ENCODE measurements at places on chromosomes 2 and 18.

- DNase-seq = peak; percentile 0
Measured at GRCh38 chr2:81324046-81324445, 1019.5 kb upstream of the LRRTM1 start.

- DNase-seq = no peak
Measured at GRCh38 chr2:224426656-224427055, 24.7 kb upstream of the FAM124B start.

GRCh38 chr2:145598434-145598833 lies 1078.5 kb upstream of the ZEB2 start:
- no peak for DNase-seq

DNA sequence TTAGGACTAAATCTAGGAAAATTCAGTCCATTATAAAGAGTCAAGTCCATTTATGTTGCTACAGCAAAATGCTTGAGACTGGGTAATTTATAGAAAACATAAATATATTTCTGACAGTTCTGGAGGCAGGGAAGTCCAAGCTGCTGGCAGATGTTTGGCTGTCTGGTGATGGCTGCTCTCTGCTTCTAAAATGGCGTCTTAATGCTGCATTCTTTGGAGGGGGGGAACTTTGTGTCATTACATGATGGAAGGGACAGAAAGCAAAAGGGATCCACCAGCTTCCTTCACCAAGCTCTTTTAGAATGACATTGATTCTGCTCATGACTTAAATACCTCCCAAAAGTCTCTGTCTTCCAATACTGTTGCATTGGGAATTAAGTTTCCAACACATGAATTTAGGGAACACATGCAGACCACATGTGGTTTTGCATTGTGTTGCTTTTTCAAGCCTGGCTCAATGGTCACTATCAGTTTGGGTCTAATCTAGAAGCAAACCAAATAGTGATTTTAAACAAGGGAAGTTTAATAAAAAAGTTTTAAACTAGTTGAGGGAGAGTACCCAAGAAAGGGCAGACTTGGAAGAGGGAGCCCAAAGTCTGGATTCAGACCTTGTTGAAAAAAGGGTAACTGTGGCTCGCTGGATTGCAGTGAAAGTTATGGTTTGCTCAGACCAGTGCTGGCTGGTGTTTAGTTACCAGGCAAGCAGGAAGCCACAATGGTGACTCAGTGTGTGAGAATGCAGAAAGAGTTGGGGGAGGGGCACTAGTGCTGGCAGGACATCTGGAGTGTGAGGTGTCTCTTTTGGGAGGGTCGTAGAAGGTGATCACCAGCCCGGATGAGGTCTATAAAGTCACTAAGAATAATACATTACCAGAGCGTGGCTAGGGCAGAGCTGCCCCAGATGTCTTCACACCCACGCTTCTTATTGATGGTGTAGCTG lies 30.8 kb downstream of the C18orf54 start:
- DNase-seq = peak; percentile 40

- DNase-seq = no peak
Measured at GRCh38 chr2:88746929-88747490, 55.5 kb downstream of the RPIA start.

DNA sequence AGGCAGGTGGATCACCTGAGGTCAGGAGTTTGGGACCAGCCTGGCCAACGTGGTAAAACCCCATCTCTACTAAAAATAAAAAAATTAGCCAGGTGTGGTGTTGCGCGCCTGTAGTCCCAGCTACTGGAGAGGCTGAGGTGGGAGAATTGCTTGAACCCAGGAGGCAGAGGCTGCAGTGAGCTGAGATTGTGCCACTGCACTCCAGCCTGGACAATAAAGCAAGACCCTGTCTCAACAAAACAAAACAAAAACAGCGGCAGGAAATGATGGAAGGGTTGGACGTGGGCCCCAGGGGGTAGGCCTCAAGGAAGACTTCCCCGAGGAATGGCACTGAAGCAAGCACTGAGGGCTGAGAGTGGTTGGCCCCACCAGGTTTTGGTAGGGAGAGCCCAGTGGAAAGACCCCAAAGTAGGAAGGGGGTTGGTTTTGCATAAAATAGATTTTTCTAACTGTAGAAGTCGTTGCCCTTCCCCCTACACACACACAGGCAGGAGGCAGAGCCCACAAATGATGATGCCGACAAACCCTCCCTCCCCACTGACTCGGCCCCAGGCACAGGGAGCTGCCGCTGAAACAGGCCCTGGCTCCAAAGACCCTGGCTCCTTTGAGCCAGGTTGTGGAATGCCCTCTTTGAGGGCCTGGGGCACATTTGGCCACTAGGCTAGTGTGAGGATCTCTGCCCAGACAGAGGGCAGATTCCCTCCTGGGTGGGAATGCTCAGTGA lies 104.8 kb downstream of the CABLES1 start:
- DNase-seq = no peak

- DNase-seq = no peak
Measured at GRCh38 chr18:61201511-61201910, 131.7 kb upstream of the CDH20 start.

DNA sequence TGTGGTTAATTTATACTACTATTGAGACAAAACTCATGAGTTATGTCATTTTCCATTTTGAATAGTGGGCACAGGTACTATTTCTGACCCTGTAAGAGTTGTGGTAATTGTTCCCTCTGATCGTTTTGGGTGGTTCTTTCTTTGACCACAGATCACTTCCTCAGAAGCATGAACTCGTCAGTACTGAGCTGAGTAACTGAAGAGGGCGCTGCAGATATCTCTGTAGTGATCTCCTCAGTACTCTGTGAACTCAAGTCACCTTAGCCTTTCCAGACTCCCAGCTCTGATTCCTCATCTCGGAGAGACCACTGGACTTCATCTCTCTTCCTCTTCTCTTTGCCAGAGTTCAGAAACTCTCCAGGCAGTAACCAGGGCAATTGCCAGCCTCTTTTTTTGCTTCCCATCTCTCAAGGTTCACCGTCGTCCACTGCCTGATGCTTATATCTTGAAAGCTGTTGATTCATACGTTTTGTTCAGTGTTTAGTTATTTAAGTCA lies 9.4 kb upstream of the IL1RL1 start:
- DNase-seq = peak; percentile 66

DNA sequence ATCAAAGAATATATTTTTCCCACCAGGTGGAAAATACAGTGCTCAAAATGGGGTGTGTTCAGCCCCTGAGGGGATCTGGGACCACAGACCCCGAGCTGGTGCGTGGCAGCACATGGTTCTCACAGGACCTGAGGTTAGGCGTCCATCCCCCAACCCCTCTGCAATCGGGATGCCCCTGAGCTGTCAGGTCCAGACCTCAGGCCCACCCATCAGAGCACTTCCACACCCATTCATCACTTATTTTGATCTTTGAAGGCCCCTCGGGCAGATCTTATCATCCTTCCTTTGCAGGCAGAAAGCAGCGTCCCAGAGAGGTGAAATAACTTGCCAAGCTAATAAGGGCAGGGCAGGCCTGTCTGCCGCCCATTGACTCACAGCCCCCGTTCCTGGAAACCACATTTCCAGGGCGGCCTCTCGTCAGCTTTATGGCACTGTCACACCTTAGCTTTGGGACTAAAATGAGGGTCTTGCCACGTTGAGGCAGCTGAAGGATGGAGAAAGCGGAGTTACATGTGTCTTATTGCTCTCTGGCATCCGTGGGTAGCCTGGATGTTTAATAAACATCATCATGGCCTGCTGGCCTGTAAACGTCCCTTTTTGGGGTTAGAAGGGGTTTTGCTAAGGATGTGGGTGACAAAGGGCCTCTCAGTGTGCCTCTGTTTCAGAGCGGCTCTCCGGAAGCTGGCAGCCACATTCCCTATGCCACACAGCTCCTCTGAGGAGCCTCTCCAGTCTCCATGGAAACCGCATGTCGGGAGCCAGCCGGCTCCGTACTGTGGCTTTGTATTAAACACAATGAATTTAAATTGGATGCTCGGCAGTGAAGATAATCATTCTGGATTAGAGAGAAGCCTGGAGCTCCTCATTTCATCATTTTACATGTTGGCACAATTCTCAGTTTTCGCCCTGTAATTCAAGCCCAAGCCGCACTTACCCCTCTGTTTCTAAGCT lies 58.3 kb upstream of the MAPRE3 start:
- DNase-seq = no peak

DNA sequence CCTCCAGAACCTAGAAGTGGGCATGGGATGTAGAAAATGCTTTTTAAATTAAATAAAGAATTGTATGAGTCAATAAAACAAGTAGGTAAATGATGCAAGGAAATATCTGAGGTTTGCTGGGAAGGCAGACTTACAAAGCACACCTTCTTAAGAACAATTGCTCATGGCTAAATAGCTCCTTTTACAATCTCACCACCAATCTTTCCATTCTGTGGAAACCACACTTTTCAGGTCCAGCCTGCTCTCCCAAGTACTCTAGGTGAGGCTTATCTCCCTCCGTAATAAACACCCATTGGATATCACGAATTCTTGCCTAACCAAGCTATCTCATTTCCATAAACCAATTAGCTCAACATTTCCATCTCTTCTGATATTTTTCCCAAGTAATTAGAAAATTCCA lies 91.5 kb upstream of the SLC8A1 start:
- no peak for DNase-seq

GRCh38 chr2:128024816-128025215 lies 3.0 kb downstream of the SAP130 start:
- DNase-seq = peak; percentile 33

DNA sequence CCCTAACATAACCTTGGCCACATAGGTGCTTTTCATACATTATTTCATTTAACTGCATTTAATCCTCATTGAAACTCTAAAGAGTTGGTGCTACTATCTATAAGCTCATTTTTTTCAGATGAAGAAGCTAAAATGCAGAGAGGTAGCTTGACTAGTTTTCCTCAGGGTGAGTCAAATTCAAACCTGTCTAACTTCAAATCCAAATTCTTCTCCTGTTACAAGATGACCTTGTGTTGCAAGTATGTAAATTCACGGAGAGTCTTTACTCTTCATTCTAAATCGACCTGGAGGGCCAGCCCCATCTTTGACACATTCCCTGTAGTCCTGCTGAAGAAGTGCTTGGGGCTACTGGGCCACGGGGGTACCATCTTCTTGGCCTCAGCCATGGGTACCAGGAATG lies 8.2 kb upstream of the SETBP1 start:
- DNase-seq = no peak

GRCh38 chr2:31008561-31009114 lies 129.6 kb downstream of the GALNT14 start:
- DNase-seq = no peak

- DNase-seq = no peak
Measured at GRCh38 chr2:205586626-205587025, 95.7 kb upstream of the NRP2 start.

DNA sequence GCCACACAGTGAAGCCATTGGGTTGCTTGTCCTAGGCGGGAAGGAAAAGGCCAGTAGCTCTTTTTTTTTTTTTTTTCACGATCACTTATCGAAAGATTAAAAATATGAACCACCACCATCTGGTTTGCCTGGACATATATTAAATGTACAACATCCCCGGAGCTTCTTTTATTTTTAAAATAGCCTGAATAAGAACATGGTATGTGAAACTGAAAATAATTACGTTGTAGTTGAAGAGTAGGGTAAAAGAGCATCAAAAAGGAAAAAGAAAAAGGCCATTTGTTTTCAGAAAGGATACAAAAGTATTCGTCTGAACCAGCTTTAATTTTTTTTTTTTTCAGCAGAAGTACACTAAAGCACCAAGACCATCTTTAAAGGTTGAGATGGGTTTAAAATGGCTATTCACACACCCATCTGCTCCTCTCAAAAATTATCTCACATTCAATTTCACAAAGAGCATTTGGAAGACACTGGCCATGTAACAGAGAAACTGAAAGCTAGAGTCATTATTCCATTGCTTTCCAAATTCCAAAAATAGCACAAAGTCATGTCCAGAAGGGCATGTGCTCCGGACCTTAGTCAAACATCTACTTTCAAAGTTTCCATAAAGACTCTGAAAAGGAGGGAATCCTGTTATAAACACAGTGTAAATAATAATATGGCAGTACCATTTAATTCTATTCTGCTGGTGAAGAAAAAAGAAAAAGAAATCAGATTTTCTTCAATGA lies 82.9 kb downstream of the SCN3A start:
- no peak for DNase-seq

- DNase-seq = no peak
Measured at GRCh38 chr2:84487298-84487996, 28.4 kb upstream of the SUCLG1 start.

DNA sequence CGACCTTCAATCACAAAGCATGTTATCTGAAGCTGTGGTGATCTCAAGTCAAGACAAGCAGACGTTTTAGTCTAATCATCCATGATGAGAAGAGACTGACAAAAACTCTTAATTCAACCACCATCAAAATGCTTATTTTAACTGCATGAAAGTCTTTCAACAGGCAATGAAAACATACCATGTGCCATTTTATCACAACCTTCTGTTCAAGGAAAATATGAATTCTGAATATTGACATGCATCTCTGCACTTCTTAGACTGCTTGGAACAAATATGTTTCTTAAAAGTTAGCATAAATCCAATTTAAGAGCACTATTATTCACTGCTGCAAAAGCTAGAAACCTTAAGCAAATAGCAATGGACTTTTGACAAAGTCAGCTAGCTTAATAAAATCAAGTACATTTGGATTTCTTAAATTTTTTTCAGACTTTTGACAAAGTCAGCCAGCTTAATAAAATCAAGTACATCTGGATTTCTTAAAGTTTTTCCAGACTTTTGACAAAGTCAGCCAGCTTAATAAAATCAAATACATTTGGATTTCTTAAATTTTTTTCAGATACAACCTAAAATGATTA lies 70.9 kb downstream of the OLA1 start:
- DNase-seq = no peak

GRCh38 chr2:134224005-134224404 lies 29.9 kb upstream of the MGAT5 start:
- DNase-seq = no peak

DNA sequence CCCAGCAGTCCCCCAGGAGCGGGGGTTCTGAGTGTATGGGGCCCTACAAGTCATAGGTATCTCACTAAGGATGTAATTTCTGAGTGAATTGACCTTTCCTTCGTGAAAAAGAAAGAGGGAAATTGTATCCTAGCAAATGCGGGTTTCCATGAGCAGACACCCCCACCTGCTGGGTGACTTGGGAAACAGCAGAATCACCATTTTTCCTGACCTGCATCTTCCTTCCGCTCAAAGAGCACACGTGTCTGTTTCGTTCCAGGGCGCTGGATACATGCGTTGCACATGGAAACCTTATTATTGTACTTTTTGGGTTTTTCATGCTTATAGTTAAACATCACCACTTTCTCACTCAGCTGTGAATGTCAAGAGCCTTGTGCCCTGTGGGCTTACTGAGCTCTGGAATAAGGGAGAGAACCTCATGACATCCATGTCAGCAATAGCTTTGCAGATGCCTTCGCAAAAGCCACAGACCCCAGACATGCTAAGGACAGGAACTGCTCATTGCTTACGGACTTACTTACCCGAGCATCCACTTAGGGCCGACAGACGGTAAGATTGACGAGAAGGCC lies 132.8 kb downstream of the TPO start:
- peak; percentile 33 for DNase-seq

DNA sequence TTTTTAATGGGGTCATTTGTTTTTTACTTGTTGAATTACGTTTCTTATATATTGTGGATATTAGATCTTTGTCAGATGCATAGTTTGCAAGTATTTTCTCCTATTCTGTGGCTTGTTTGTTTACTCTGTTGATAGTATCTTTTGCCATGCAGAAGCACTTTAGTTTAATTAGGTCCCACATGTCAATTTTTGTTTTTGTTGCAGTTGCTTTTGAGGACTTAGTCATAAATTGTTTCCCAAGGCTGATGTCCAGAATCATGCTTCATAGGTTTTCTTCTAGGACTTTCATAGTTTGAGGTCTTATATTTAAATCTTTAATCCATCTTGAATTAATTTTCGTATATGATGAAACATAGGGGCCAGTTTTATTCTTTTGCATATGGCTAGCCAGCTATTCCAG lies 13.2 kb downstream of the PIKFYVE start:
- no peak for DNase-seq

Measured in inflammatory macrophage (primary cell).